ENCODE measurements at places on chromosomes 2 and 18. TPM values are rescaled to one million over a fixed set of nuclear protein-coding genes. Genes with fewer than 3 reads are reported as not detected.

The DCAF17 gene
- total RNA-seq = 10.7 TPM

- no peak for DNase-seq
Observed at GRCh38 chr2:214774108-214774507, 35.4 kb downstream of the BARD1 start.

DNA sequence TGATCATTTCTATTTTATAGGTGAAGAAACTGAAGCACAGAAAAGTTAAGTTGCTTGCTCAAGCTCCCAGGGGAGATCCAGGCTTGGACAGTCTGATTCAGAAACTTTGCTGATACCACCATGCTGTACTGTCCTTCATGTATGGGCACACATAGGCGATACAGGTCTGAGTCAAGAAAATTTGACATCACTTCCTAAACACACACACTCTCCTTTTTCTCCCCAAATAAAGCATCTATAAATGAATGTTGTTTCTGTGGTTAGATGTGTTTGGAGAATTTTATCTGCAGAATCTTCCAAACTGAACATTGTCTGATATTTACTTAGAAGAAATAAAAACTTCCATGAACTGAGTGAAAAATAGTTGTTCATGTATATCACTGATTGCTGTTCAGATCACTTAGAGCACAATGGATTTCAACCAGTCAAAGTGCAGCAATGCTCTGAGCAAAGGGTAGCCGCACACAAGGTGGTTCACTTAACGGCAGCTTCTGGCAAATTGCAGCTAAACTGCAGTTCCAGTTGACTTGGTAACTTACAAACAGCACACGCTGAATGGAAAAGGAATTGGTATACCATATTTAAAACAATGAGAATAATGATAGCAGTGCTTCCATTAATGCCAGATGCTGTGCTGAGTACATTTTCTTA is 10.0 kb upstream of the AGFG1 start:
- DNase-seq = no peak

GRCh38 chr2:112579241-112579640 is 5.2 kb upstream of the CHCHD5 start:
- no peak for DNase-seq

The CYP27C1 gene
- 0.34 TPM for total RNA-seq

DNA sequence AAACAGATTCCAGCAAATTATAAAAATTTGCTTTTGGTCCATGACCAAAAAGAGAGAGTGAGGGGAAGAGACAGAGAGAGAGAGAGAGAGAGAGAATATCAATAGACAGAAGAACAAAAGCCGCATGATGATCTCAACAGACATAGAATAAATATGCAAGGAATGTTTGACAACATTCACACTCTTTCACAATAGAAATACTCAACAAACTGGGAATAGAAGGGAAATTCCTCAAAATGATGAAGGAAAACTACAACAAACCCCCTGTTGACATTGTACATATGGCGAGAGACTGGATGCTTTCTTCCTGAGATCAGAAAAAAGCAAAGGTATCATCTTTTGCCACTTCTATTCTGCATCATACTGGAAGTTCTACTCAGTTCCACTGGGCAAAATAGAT is 309.7 kb downstream of the RAD51AP2 start:
- no peak for DNase-seq

DNA sequence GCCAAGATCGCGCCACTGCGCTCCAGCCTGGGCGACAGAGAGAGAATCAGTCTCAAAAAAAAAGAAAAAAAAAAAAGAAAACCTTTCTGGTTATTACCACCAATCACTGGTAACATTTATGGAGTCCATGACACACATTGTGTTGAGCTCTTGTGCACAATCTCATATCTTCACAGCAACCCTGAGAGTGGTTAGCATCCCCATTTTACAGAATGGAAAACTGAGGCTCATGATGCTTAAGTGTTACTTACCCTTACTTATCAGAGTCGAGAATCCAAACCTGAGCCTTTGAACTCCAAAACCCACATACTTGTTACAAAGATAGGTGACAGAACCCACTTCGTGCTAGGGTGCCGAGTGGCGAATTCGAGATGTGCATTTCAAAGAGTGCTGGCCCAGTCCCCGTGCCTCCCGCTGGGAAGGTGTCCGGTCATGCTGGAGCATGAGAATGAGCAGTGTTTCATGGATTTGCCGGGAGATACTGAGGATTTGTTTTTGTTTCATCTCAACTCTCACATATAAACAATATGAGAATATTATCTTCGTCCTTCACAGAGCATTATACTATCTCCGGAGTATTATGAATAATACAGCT is 50.9 kb downstream of the CYP27C1 start:
- DNase-seq = no peak

GRCh38 chr2:55334728-55335127 is 65.7 kb upstream of the MTIF2 start:
- DNase-seq = no peak

DNA sequence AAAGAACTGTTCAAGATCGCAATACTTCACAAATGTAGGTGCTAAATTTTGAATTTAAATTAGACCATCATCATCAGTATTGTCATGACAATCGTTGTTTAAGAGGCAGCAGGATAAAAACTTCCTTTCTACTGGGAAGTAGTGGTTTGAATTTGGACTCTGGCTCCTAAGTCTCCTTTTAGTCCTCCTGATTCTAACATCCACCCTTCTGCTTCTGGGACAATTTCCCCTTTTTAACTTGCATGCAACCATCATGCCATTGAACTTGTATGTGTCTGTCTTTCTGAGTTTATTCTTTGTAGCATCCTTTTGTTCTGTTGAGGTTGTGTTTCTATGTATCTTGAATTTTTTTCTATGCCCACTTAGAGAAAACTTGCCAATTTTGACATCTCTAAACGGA is 249.7 kb downstream of the PTGR3 start:
- no peak for DNase-seq

DNA sequence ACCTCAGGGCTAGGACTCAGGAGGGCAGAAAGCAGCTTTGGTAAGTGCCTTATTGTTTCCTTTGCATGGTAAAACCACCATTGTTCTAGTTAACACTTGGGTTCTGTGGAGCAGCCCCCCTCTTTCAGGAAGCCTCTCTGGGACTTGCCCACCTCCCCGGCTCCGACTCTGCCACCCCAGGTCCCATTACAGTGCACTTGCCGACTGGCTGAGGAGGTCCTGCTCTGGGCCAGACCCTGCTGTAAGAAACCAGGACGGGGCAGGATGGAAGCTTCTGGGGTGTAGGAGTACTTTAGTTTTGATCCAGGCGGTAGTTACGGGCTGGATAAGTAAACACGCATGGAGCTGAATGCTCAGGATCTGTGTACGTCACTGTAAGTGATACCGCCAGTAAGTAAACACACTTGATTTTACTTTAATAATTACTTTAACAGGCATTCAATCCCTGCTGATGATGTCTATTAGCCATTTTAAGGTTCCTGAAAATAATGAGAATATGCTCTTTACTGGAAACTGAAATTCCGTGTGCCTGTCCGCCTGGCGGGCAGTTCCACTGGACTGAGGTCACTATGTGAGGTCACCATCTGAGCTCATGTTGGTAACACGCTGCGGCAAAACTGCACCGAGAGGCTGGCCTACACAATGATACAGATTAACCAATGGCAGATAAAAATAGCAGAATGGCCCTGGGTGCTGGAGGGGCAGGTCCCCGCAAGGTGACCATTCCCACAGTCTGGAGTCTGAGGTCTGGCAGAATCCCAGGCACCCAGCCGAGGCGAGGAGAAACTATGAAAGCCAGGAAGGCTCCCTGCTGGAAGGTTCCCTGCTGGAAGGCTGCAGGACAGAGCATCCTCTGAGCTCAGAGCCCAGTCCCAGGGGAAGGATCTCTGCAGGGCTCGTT is 25.2 kb downstream of the HS1BP3 start:
- peak; percentile 21 for DNase-seq

- peak; percentile 94 for DNase-seq
Observed at GRCh38 chr2:168699844-168700417, 102.5 kb upstream of the NOSTRIN start.

DNA sequence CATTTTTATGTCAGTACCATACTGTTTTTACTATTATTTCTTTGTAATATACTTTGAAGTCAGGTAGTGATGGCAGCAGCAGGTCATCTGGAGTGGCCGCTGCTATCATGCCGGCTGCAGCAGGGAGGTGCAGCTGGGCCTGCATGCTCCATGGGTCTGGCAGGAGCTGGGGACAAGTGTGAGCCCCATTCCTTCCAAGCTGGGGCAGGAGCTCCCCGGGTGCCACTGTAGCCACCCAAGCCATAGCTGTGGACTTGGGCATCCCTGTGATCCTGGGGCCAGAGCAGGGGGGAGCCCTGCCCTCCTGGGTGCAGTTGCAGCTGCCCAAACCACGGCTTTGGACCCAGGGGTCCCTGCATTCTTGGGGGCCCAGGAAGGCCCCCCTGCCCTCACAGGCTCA is 59.2 kb downstream of the CSRNP3 start:
- no peak for DNase-seq

The EGR4 gene
- not detected for total RNA-seq

The PCARE gene
- not detected for total RNA-seq

GRCh38 chr18:79818631-79819030 is 20.9 kb downstream of the KCNG2 start:
- no peak for DNase-seq

DNA sequence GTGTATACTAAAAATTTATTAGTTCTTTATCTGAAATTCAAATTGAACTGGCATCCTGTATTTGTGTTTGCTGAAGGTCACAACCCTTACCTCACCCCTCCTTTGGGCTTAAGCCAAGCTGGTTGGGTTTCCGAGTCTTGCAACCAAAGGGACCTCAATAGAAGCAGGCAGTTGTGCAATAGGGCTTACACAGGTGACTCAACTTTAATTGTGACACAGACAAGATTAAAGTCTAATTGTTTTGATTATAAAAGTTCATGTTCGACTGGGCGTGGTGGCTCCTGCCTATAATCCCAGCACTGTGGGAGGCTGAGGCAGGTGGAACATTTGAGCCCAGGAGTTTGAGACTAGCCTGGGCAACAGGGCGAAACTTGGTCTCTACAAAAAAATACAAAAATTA is 71.5 kb downstream of the RAB31 start:
- DNase-seq = peak; percentile 35

GRCh38 chr2:55487686-55488085 is 31.8 kb upstream of the CFAP36 start:
- DNase-seq = no peak

DNA sequence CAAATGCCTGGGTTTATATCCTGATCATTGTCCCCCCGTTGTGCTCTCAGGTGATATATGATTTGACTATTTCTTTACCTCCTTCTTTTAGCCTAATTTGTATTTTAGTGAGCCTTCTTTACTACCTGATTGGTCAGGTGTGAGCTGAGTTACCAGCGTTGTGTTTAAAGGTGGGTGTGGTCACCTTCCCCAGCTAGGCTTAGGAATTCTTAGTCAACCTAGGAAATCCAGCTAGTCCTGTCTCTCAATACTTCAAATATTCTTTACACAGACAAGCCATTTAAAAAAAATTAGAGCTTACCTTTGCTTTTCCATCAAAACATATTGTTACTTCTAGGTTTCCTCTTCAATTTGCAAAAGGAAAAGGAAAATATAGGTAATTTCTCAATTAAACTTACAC is 30.2 kb downstream of the KYNU start:
- DNase-seq = no peak

DNA sequence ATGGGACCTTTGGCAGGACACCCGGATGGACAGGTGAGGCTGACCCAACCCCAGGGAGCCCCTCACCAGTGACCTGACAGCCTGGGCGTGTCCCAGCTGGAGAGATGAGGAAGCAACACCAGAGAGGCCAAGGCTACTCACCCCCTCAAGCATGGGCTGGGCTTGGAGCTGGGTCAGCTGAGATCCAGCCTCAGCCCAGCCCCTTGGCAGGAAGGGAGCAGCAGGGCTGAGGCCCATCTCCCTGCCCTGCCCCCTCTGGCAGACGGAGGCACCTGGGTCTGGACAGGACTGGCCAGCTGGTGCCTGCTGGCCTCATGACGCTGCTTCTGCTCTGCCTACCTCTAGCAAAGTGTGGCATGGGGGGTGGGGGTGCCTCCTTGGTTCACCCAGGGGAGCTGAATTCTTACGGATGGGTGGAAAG is 37.8 kb downstream of the HS6ST1 start:
- DNase-seq = peak; percentile 27

The TCF23 gene
- total RNA-seq = not detected

The MDH1B gene
- total RNA-seq = 0.20 TPM

DNA sequence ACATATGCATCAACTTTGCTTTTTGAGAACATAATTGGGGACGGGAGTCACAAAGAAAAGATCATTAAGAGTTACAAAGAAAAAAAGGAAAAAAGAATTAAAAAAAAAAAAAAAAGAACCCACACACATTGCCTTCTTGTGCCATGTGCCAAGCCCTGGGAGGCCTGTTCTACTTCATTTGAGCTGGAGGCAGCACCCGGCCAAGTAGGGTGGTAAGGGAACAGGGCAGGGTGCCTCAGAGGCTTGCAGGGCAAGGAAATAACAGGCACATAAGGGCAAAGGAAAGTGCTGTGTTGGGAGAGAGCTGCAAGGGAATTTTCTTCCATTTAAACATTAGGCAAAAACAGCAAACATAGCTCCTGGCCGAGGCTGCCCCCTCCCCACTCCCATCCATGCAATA is 418.0 kb downstream of the TMEM182 start:
- DNase-seq = no peak

- no peak for DNase-seq
Observed at GRCh38 chr2:177538323-177538722, 145.8 kb downstream of the AGPS start.

The CHAC2 gene
- 3.7 TPM for total RNA-seq

The FAHD2B gene
- 5.6 TPM for total RNA-seq

The ICOS gene
- total RNA-seq = 0.34 TPM

DNA sequence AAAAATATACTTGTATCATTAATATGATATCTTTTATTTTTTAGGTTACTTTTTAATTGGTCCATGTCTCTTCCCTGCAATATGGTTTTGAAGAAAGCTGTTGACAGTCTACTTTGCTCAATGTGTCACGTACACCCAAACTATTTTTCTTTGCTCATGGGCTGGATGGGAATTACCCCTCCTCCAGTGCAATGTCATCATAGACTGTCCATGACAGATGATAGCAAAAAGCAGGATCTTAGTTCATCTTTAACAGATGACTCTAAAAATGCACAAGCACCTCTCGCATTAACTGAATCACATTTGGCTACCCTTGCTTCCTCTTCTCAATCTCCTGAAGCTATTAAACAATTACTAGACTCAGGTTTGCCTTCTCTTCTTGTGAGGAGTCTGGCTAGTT is 112.9 kb upstream of the TTC27 start:
- no peak for DNase-seq

GRCh38 chr2:222734703-222735014 is 63.2 kb downstream of the MOGAT1 start:
- no peak for DNase-seq

DNA sequence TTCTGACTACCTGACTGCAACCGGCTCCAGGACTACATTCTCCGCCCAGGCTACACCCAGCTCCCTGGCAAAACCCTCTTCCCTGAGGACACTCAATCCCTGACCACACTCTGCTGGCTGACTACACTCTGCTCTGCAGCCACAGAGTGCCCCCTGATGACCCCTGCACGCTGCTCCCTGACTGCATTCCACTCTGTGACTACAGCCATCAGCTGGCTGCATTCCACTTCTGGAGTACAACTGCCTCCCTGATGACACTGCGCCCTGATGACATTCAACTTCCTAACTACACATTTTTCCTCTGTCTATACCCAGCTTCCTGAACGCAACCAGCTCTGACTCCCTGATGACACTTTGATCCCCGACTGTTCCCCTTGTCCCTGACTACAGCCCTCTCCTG is 71.3 kb upstream of the NRXN1 start:
- DNase-seq = no peak
